ENCODE measurements at places on chromosomes 2 and 18.
A peak's percentile ranks its signal among the peaks of the same experiment; 100 is the strongest.

DNA sequence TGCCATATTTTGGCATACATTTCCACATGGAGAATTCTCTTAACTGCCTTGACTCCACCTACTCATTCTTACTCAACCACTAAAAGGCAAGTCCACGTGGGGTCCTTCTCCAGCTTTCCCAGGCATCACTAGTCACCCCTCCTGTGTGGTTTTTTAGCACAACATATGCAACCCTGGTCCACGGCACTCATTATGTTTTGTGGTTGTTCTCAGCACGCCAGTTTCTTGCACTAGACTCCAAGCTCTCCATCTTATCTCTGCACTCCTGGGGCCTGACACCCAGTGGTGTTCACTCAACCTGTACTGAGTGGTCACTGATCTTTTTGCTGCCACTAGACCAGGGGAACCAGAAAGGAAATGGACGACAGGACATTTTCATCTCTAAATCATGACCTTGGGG lies 18.0 kb downstream of the MARCHF4 start:
- no peak for DNase-seq

DNA sequence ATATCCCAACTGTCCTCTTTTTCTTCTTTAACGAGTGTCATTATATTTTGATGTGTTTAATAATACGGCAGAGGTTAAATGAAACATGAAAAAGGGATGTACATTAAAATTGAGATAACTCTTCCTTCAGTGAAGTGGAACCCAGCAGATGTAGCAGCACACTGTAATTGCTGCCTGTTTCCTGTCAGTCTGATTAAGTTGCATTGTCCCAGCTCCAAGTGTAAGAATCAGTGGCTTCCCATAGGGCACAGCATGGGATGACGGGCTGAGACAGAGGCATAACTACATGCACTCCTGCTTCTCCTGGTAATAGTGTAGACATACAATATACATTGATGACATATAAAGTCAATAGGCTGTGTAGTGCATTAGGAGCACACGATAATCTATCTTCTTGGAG lies 175.8 kb upstream of the TCF4 start:
- DNase-seq, result no peak

DNA sequence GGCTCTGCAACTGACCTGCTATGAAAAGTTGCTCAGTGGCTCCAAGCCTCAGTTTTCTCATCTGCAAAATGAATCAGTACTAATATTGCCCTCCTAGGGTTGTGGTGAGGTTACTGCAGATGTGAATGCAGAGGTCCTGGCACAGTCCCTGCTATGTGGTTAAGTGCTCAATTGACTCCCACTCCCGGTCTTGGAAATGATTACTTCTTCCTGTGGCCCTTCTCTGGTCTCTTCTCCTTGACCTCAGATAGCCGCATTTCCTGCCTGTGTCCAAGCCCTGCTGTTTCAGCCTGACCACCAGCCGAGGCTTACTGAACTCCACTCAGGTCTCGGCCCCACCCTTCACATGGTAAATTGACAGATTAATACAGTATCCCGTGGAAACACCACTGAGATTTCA lies 26.3 kb downstream of the CNGA3 start:
- no peak for DNase-seq

DNA sequence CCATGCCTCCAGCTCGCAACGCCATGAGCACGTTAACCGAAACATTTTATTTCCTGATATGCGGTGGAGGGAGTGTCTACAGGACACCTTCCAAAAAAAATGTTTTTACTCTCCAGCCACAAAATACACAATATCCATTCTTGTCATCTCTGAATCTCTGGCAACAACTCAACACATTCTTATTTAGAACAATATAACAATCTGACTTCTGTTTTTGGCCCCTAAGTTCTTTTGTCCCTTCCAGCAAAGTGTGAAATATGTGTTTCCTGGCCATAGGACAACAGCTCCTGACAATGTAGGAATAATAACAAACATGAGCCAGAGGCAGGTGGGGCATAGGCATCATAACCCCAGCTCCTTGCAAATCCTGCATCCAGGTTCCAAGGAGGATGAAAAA lies 163.0 kb downstream of the DDX1 start:
- no peak for DNase-seq

- peak; percentile 27 for DNase-seq
Observed at GRCh38 chr2:55047677-55048299, 2.5 kb downstream of the RTN4 start.

DNA sequence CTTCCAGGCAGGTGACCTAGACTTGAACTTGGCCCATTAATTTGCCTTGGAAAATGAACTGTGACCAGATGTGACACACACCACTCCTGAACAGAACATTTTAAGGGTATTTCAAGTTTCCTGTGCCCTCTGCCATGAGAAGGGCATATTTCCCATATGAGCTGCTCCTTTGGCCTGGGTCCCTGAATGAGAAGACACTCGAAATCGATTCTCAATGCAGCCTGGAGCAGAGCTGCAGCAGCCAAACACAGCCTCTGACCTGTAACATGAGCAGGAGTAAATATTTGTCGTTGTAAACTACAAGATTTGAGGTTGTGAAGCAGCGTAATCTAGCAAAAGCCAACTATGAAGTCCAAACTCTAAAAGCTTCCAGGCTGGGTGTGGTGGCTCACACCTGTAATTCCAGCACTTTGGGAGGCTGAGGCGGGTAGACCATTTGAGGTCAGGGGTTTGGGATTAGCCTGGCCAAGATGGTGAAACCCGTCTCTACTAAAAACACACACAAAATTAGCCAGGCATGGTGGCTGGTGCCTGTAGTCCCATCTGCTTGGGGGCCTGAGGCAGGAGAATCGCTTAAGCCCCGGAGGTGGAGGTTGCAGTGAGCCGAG lies 30.1 kb upstream of the SOS1 start:
- no peak for DNase-seq

- DNase-seq, result no peak
Observed at GRCh38 chr2:9410108-9410507, 13.2 kb downstream of the ITGB1BP1 start.

DNA sequence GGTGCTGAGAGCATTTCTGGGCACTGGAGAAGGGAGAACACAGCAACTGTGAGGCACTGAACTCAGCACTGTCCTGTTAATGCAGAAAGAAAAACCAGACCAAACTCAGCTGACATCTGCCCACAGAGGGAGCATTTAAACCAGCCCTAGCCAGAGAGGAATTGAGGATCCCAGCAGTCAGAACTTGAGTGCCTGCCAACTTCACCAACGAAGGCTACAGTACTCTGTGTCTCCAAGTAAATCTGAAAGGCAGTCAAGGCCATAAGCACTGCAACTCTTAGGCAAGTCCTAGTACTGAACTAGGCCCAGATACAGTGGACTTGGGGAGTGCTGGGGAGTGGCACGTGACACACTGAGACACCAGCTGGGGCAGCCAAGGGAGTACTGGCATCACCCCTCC lies 176.2 kb upstream of the ZC3H15 start:
- no peak for DNase-seq

DNA sequence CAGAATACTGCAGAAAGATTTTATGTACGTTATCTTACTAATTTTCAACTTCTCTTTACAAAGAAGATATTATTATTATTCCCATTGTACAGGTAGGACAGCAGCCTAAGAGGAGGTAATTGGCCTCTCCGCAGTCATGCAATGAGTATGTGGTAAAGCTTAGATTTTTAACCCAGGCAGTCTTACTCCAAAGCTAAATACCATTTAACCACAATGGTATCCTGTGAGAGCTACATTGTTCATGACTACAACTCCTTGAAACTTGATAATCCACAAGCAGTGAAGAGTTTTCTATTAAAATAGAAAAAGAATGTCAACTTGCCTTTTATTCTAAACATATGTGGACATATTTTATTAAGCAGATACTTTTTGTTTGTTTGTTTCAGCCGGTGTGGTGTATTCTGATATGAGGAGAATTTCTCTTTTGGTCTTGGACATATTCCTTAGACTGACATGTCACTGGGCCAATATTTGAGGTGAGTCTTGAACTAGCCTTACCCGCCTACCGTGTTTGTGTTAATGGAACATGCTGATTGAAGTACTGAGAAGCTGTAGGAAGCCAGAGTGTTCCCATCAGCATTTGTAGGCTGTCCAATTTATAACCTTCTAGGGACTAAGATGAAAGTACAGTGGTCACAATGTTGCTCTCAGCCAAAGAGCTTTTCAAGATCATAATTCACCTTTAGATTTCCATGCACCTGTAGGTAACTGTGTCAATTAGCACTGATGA lies 293.9 kb upstream of the DCC start:
- DNase-seq, result no peak

- no peak for DNase-seq
Observed at GRCh38 chr18:67568166-67568565, 51.6 kb upstream of the DSEL start.

DNA sequence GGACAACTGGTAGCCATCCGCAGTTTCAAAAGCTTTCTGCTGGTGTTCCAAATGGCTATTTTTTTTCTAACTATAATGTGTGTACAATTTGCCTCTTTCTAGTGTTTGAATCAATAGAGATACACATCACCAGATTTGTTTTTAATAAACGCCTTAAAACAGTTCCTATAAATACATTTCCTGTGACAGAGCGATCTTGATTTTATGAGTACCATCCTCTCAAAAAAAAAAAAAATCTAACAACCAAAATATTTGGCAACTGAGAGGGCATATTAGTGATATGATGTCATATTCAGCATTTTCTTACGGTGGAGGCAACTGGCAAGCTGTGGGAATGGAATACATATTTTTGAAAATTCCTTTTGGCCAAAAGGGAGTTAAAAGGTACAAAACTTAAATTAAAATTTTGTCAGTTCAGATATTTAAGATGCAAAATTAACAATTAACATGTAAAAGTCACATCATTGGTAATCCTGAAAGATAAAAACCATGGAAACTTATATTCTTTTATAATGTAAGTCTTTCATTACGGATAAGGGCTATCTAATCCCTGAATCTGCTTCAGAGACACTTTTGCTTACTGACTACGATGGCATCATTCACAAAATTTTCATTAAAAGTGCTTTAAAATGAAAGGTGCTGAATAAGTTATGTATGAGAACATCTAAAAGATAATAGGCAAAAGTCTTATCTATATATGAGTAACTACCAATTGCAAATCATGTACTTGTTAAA lies 268.4 kb downstream of the TCF4 start:
- no peak for DNase-seq

GRCh38 chr18:68438983-68439382 lies 275.9 kb downstream of the TMX3 start:
- DNase-seq, result no peak

DNA sequence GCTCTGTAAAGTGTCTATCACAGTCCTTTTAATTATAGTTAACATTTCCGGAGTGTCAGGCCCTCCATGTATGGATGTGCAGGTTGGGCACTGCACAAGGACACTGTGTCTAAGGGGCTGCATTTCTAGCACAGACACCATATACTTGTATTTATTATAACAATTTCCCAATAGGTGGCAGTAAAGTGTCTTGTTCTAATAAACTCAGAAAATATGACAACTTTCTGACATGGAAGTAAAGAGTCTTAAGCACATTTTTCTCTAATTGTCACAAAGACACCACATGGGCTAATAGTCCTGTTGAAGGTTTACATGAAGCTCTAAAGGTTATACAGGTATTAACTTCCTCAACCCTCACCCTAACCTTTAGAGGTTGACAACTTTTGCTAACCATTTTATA lies 156.6 kb downstream of the DYSF start:
- no peak for DNase-seq

DNA sequence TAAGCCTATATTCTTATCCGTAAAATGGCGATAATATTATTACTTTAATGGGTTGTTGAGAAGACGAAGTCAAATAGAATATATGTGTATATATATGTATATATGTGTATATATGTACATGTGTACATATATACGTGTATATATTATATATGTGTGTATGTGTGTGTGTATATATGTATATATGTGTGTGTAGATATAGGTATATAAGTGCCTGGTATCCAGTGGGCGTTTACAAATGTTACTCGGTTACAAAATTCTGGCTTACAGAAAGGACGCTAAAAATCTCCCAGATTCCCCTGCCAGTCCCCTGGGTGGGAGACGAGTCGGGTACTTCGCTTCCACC lies 295 bp upstream of the MTX2 start:
- no peak for DNase-seq

DNA sequence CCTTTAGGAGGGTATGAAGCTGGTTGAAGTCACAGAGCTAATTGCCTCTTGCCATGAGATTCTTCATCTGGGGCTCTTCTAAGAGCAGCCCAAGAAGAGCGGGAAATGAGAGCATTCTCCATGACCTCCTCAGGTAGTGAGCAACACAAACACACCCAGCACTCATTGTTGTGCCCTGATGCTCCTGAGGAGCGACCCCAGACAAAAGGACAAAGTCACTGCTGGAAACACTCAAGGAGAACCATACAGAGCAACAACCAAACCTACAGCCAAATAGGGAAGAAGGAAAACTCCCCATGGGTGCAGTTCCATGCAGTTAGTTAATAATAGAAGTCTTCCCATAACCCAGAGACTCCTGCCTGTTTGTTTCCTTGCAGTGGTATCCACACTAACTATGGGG lies 426.0 kb upstream of the CRIM1 start:
- DNase-seq, result no peak

DNA sequence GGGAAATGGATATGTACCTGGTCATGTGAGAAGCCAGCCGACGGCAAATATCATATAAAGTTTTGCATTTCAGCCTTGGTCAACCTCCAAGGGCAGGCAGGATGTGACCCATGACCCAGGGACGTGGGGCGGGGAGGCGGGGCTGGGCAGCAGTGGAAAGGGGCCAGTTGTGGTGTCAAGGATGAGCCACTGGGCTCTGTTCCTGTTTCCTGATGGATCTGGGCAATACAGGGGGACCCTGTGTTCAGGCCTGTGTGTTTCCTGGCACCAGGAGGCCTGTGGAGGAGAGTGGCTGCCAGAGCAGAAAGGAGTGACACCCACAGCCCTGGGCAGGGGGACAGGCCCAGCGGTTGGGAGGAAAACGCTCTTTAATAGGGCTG lies 106.9 kb downstream of the GATA6 start:
- no peak for DNase-seq

GRCh38 chr2:171260471-171261424 lies 100.1 kb upstream of the TLK1 start:
- DNase-seq, result no peak

DNA sequence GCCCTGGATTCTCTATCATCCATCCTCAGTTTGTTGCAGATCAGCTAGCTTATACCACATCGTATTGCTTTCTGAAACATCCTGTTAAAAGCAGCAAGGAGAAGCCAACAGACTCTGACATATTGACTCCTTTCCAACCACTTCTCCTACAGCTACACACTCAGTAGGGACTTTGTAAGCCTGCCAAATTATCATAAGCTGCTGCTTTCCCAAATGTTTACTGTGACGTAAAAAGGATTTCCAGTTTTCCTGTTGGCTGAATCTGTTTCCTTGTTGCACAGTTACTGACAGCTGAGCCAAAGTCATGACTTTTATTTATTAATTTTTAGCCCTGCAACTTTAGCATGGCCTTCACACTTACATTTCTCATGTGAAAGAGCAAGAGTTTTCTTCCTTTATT lies 294.3 kb downstream of the KCNJ3 start:
- no peak for DNase-seq

DNA sequence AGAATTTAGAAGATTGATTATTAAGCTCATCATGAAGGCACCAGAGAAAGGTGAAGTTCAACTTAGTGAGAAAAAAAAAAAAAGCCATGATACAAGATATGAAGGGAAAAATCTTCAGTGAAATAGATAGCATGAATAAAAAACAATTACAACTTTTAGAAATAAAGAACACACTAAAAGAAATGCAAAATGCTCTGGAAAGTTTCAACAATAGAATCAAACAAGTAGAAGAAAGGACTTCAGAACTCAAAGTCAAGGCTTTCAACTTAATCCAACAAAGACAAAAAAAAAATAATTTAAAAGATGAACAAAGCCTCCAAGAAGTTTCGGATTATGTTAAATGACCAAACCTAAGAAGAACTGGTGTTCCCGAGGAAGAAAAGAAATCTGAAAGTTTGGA lies 105.5 kb downstream of the GRB14 start:
- no peak for DNase-seq

GRCh38 chr2:223779877-223780276 lies 57.5 kb downstream of the AP1S3 start:
- DNase-seq, result no peak

Measured in hypothalamus (tissue), 51 donors.